GM12878 (cell line): ENCODE measurements at places on chromosomes 1 and 21. TPM values are rescaled to one million over a fixed set of nuclear protein-coding genes. Genes with fewer than 3 reads are reported as not detected.

- H3K4me1 ChIP-seq, result no peaks in the 10 kb centered on the region
- no peak overlapping the region for H3K27ac ChIP-seq
- DNase-seq, result no peak
- H3K4me3 ChIP-seq, result no peak overlapping the region
- H3K36me3 ChIP-seq, result no peaks in the 10 kb centered on the region
Observed at GRCh38 chr1:22216966-22217365, 74.1 kb upstream of the WNT4 start.

GRCh38 chr1:214002060-214002459 lies 14.3 kb downstream of the PROX1 start:
- H3K36me3 ChIP-seq, result no peaks in the 10 kb centered on the region
- H3K4me3 ChIP-seq, result no peak overlapping the region
- H3K4me1 ChIP-seq, result no peaks in the 10 kb centered on the region
- H3K27me3 ChIP-seq, result no peaks in the 10 kb centered on the region; the same call in none of the 2 replicates
- no peak for DNase-seq

GRCh38 chr1:107545056-107545577 lies 404.3 kb downstream of the NTNG1 start:
- no peak overlapping the region for H3K4me3 ChIP-seq
- H3K4me1 ChIP-seq, result no peaks in the 10 kb centered on the region
- H3K27me3 ChIP-seq, result no peaks in the 10 kb centered on the region
- no peak for DNase-seq
- H3K36me3 ChIP-seq, result no peaks in the 10 kb centered on the region

DNA sequence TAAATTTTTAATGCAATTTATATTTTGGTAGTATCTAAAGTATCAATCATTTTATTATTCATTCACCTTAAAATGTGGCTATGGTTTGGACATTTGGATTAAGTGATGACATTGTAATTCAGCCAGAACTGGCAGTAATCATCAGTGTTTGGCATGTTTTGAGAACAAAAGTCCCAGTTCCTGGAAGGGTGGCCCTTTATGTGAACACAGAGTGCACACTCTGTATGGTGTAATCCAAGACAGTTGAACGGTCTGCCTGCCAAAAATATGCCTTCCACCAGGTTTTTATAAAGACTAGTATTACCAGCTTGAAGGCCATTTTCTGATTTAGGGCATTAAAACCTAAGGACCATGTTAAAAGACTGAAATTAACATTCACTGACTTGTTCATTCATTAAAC lies 448.7 kb downstream of the LTN1 start:
- no peak overlapping the region for H3K27ac ChIP-seq
- H3K27me3 ChIP-seq, result no peaks in the 10 kb centered on the region
- H3K4me3 ChIP-seq, result no peak overlapping the region
- H3K36me3 ChIP-seq, result no peaks in the 10 kb centered on the region

- H3K4me3 ChIP-seq, result no peak overlapping the region
- no peaks in the 10 kb centered on the region for H3K27me3 ChIP-seq
- no peaks in the 10 kb centered on the region for H3K36me3 ChIP-seq
- no peaks in the 10 kb centered on the region for H3K4me1 ChIP-seq
Observed at GRCh38 chr1:94383966-94384408, 34.2 kb upstream of the ABCD3 start.

DNA sequence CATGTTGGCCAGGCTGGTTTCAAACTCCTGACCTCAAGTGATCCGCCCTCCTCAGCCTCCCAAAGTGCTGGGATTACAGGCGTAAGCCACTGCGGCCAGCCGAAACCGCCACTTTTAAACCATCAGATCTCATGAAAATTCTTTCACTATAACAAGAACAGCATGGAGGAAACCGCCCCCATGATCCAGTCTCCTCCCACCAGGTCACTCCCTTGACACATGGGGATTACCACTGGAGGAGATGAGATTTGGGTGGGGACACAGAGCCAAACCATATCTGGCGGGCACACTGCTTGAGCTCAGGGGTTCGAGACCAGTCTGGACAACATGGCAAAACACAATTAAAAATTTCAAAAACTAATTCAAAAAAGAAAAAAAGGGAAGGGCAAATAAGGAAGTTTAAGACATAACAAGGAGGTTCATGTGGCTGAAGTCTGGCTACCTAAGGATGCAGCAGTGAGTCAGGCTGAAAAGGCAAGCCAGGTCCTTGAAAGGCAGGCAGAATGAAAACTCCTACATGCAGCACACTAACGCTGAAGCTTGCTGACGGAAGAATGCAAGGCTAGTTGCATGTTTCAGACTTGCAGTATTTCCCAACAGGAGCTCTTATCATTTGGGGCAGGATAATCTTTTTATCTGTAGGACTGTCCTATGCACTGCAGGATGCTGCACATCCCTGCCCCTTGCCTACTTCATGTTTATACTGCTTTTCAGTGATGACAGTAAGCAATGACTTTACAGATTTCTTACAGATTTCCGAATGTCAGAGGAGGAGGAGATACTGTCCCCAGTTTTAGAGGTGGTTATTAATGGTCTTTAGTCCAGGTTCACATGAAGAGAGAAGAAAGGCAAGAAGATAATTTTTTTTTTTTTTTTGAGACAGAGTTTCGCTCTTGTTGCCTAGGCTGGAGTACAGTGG lies 49.3 kb downstream of the FBXO42 start:
- H3K27me3 ChIP-seq, result no peaks in the 10 kb centered on the region
- no peak overlapping the region for H3K4me3 ChIP-seq
- no peak overlapping the region for H3K27ac ChIP-seq
- no peaks in the 10 kb centered on the region for H3K4me1 ChIP-seq
- peaks cover 8% of the 10 kb centered on the region for H3K36me3 ChIP-seq
- no peak for DNase-seq

DNA sequence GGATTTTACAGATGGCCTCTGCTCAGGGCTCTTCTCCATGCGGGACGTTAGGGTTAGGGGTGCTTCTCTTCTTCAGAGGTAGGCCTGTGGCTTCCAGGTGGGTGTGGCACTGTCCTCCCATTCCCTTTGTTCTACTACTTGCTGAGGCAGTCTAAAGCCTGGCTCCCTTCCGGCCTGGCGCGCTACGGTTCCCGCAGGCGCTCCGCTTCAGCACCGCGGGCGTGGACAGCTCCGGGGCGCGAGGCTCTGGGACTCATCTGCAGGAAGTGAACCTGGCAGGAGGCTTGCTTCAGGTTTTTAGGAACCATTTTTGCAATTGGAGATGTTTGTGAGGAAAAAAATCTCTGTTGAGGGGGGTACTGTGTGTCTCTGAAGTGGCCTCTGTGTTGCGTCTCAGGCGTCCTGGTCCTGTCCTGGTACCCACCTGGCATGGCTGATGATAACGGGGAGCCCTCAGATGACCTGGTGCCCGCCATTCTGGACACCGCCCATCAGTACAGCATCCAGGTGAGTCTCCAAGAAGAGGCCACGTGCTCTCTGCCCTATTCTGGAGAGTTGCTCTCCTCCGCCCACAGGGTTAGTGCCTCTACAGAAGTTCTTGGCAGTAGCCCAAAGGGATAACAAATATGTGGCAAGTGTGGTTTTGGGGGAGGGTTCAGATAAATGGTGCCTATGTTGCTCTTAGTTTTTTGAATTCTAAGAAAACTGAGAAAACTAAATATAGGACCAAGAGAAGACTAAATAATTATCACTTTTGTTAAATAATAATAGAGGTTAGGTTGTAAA lies 1.9 kb downstream of the MANEAL start:
- H3K4me1 ChIP-seq, result peaks cover 17% of the 10 kb centered on the region
- H3K27ac ChIP-seq, result no peak overlapping the region

- no peak for DNase-seq
- H3K36me3 ChIP-seq, result no peaks in the 10 kb centered on the region
- H3K4me3 ChIP-seq, result peak overlapping the region; percentile 95
- peak overlapping the region; percentile 22; the same call in 1 of the 2 replicates for H3K27ac ChIP-seq
- H3K4me1 ChIP-seq, result peaks cover 50% of the 10 kb centered on the region
Observed at GRCh38 chr1:212949771-212950170, 570 bp upstream of the VASH2 start.

GRCh38 chr1:212621043-212621948 lies 12.7 kb downstream of the ATF3 start:
- H3K4me1 ChIP-seq, result no peaks in the 10 kb centered on the region
- H3K27ac ChIP-seq, result no peak overlapping the region
- H3K36me3 ChIP-seq, result peaks cover 16% of the 10 kb centered on the region
- no peak overlapping the region for H3K4me3 ChIP-seq
- no peak for DNase-seq

GRCh38 chr1:173191011-173191705 lies 16.0 kb downstream of the TNFSF4 start:
- no peaks in the 10 kb centered on the region for H3K27me3 ChIP-seq
- DNase-seq, result no peak
- no peaks in the 10 kb centered on the region for H3K36me3 ChIP-seq
- peaks cover 8% of the 10 kb centered on the region for H3K4me1 ChIP-seq

DNA sequence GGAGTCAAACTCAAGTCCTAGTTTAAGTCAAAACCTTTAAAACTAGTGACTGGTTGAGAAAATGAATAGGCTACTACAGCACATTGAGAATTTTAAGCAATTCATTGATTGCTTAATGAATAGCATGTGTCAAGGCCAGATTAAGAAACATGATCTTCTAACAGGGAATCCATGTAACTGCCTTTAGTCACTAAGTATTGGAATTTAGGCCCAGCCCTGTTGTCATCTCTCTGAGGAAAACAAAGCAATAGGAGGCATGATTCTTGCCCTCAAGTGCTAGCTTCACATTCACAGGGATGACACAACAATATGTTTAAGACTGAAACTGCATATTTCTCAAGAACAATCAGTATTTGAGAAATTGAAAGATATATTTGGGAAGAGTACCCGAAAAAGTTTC lies 70.0 kb upstream of the PTGS2 start:
- H3K36me3 ChIP-seq, result no peaks in the 10 kb centered on the region
- H3K4me1 ChIP-seq, result no peaks in the 10 kb centered on the region
- DNase-seq, result no peak
- no peak overlapping the region for H3K27ac ChIP-seq
- no peaks in the 10 kb centered on the region for H3K27me3 ChIP-seq
- H3K4me3 ChIP-seq, result no peak overlapping the region

DNA sequence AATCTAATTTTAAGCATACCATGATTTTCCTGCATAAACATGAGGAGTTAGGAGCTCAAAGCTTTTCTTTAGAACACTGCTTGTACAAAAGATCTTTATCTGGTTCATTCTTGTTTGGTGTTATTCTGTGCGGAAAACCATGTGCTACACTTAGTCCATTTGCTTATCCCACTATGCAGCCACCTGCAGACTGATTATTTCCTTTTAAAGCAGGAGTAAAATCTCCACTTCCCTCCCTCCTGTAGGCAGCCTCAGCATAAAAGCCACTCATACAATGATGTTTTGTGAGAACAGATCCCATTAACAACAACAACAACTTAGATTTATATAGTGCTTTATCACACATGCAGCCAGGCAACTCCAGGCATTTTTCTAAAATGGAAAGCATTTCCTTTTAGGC lies 355.3 kb upstream of the NEGR1 start:
- DNase-seq, result no peak
- H3K27me3 ChIP-seq, result no peaks in the 10 kb centered on the region

GRCh38 chr1:33586795-33587194 lies 114.3 kb downstream of the ZSCAN20 start:
- H3K27ac ChIP-seq, result no peak overlapping the region
- DNase-seq, result no peak
- H3K36me3 ChIP-seq, result no peaks in the 10 kb centered on the region
- no peaks in the 10 kb centered on the region; the same call in 1 of the 2 replicates for H3K27me3 ChIP-seq

DNA sequence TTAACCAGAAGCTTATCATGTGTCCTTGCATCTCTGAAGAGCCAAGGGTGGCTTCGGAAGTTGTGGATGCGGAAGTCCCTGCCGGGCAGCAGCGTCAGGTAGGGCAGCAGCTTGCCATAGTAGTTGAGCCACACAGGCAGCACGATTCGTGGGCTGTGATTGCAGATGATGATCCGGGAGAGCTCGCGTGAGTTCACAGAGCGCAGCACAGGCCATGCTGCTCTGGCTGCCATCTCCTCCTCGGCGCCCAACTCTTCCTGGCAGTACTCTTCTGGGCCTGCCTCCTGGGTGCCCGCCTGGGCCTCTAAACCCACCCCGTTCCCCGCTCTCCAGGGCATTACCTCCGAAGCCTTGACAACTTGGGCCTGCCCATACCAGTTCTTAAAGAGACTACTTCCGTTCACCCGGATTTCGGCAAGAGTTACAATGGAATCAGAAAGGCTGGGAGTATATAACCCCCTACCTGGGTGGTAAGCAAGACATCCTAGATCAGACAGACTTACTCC lies at the start of gene VHLL:
TSS of gene VHLL (minus strand) at position 456 of the 506 bp plus-strand sequence. CDS start at position 338, 118 bp downstream.
- H3K4me1 ChIP-seq, result peaks cover 4% of the 10 kb centered on the region
- H3K36me3 ChIP-seq, result no peaks in the 10 kb centered on the region
- no peaks in the 10 kb centered on the region for H3K27me3 ChIP-seq

DNA sequence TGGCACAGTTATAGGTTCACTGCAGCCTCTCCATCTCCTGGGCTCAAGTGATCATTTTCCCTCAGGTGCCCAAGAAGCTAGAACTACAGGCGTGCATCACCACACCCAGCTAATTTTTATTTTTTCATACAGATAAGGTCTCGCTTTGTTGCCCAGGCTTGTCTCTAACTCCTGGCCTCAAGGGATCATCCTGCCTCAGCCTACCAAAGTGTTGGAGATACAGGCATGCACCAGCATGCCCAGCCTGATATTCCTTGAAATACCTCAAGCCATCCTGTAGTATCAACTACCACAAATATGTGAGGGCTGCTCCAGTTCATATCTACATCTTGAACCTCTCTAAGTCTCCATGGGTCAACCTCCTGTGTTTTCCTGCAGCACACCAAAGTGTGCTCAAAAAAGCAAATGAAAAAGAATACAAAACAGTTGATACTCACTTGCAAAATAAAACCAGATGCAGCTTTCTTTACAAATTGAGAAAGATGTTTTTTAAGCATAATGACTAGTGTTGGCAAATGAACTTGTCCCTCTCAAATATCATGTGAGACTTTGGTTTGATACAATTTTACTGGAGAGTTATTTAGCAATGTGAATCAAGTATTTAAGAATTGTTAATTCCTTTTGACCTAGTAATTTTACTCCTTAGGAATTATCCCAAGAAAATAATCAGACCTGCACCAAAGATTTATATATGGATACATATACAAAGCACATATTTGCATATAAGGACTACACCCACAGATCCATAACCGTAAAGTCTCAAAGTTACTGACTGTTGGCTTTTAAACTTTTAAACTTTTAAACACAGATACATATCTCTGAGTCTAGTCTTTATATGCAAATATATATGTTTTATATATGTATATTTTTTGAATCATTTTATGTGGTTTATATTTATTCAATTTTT lies 197.7 kb downstream of the NRIP1 start:
- DNase-seq, result no peak
- H3K4me1 ChIP-seq, result peaks cover 28% of the 10 kb centered on the region
- no peaks in the 10 kb centered on the region for H3K27me3 ChIP-seq
- H3K27ac ChIP-seq, result no peak overlapping the region

- H3K4me1 ChIP-seq, result no peaks in the 10 kb centered on the region
- DNase-seq, result no peak
- H3K36me3 ChIP-seq, result no peaks in the 10 kb centered on the region
- no peak overlapping the region for H3K27ac ChIP-seq
- H3K4me3 ChIP-seq, result no peak overlapping the region
Observed at GRCh38 chr1:111852261-111852721, 96.6 kb downstream of the DDX20 start.

RPE65 gene
- not detected in 2 replicates for total RNA-seq

PALMD gene
- total RNA-seq, result 0.05 TPM in 1 of 2 replicates, not detected in the other

IQGAP3 gene
- 10.5 and 11.3 TPM in 2 replicates for total RNA-seq

GPR137B gene
- total RNA-seq, result 14.3 and 14.9 TPM in 2 replicates

FAM151A gene
- 0.13 TPM in 1 of 2 replicates, not detected in the other for total RNA-seq

ITGB2 gene
- total RNA-seq, result 162 and 172 TPM in 2 replicates
